ENCODE measurements at places on chromosomes 1 and 21. TPM values are rescaled to one million over a fixed set of nuclear protein-coding genes. Genes with fewer than 3 reads are reported as not detected.

HCRTR1 gene
- total RNA-seq = 0.59 TPM

DNA sequence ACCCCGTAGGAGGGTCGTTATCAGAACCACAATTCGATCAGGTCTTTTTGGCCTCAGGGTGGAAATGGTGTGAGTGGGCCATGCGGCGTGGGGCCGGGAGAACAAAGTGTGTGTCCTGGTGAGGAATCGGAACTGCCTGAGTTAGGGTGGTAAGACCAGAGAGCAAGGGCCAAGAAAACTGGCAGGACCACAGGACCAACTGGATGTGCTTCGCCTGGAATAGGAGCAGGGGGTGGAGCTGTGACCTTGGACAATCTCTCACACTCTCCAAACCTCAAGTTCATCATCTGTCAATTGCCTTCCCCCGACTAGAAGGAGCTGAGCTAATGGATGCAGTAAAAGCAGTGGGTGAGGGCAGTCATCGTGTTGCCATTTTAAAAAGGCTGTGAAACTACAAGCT, 59.5 kb downstream of the NAV1 start:
- DNase-seq = no peak

DNA sequence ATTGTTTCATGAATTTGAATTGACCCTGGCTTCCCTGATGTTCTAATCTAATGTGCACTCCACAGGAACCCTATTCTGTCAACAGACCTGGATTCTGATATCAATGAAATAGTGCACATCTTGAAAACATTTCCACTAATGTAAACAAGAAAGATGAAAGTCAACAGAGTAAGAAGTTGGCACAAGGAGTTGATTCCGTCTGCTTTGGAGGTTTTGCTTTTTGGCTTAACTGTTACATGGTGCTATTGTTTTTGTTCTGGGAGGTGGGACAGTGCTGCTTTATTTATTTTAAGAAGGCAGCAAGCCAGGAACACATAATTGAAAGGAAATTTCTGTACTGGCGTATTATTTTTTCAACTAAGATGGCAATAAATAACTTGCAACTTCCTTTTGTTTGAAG, 73.3 kb downstream of the LEPR start:
- DNase-seq = no peak

GRCh38 chr1:240797050-240797449, 185.1 kb upstream of the GREM2 start:
- no peak for DNase-seq

PAQR6 gene
- total RNA-seq = not detected

HES4 gene
- total RNA-seq = 6.4 TPM
